Stimulated activated CD8-positive, alpha-beta memory T cell treated with anti-CD3 and anti-CD28 coated beads, Interleukin-7, amount 100 ng/mL, for 4 hours (primary cell): ENCODE measurements at places on chromosomes 3 and 15.

DNA sequence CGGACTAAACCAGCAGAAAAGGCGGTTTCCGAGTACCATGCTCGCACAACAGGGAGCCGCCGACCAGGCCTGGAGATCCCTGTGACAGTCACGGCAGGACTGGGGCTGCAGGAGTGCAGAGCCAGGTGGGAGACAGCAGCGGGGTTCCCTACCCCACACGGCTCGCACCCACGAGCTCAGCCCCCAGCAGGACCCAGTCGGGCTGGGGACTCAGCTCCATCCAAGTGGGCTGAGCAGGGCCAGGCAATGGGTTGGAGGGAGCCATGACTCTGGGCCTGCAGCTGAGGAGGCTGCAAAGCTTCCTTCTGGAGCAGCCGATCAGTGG is 15.8 kb downstream of the XXYLT1 start:
- DNase-seq = no peak

- DNase-seq = no peak
Observed at GRCh38 chr15:83695901-83696425, 42.0 kb downstream of the ADAMTSL3 start.

DNA sequence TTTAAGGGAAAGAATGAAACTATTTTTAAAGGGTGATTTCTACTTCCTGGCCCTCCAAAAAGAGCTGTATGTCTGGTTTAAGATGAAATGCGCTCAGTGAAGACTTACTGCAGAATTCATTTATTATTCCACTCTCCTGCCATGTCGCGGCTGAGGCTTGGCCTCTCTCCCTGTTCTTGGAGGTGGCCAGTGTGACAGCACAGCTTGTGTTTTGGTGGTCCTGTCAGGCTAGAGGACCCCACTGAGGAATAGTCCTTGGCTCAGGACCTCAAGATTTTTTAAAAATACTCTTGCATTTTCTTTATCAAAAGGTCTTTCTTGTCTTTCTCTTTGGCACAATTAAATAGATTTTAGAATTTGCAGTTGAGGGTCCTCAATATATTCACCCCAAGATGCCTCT is 384.4 kb downstream of the LRTM1 start:
- DNase-seq = no peak

GRCh38 chr3:138459619-138460535 is 25.5 kb downstream of the ESYT3 start:
- no peak for DNase-seq

DNA sequence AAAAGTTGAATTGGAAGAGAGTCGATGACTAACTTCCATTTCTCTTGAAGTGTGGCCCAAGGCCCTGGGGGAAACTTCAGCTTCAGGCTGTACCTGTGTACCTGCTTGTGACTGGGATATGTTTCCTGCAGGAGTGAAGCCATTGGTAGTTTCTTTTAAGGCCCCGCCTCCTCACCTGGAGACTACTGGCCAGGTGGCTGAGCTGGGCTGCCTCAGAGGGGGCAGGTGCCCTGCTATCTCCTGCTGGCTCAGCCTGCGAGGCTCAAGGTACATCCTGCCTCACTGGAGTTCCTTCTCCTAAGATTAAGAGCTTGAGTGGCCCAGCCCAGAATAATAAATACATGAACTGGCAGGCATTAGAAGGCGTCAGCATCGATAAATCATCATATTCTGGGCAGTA is 121.6 kb upstream of the ROPN1 start:
- no peak for DNase-seq

- DNase-seq = no peak
Observed at GRCh38 chr3:40079203-40079846, 230.2 kb upstream of the EIF1B start.

DNA sequence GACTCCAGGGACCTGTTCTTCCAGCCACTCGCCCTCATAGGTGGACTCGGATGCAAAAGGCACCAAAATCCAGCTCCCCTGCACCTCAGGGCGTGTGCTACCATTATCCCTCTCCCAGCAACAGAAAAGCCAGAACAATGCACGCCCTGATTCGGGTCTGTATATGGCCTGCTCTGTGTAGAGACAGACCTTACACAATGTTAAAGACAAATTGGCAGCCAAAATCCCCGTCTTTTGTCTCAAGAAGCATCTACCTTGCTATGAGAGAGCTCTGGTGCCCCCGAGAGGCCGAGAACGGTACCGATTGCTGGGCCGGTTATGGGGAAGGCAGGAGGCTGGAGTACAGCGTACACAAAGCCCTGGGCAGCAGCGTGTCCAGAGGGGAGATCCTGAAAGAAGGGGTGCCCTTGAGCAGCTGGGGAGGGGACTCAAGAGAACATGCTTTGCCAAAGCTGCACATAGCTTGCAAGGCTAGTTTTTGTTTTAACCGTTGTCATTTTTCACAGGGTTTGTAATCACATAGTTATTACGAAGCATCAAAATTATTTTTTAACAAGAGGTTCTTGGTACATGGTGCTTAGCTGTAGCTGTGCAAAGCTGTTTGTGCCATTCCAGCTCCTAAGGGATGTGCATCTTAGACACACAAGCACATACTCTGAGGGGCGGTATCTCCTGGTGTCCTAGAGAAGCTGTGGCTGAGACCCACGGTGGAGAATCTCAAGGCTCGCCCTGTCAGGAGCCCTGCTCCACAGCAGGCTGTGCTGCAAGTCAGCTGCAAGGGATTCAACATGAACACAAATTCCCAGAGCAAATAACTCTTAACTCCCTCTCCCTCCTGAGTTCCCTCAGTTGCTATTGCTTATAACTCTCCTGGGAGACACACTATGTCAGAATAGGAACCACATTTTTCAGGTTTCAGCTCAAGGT is 461.5 kb upstream of the PPP2R3A start:
- no peak for DNase-seq

DNA sequence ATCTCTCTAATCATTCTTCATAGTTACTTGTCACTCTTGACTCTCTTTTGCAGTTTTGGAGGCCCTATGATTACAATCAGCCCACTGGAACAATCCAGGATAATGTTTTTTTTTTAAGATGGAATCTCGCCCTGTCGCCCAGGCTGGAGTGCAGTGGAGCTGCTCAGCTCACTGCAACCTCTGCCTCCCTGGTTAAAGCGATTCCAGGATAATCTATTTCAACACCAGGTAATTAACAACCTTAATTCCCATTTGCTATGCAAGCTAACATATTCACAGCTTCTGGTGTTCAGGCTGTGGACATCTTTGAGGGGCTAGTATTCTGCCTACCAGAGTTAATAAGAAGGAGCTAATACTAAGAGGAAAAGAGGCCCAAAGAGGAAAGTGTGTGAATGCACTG is 1.1 kb upstream of the BLOC1S6 start:
- no peak for DNase-seq

DNA sequence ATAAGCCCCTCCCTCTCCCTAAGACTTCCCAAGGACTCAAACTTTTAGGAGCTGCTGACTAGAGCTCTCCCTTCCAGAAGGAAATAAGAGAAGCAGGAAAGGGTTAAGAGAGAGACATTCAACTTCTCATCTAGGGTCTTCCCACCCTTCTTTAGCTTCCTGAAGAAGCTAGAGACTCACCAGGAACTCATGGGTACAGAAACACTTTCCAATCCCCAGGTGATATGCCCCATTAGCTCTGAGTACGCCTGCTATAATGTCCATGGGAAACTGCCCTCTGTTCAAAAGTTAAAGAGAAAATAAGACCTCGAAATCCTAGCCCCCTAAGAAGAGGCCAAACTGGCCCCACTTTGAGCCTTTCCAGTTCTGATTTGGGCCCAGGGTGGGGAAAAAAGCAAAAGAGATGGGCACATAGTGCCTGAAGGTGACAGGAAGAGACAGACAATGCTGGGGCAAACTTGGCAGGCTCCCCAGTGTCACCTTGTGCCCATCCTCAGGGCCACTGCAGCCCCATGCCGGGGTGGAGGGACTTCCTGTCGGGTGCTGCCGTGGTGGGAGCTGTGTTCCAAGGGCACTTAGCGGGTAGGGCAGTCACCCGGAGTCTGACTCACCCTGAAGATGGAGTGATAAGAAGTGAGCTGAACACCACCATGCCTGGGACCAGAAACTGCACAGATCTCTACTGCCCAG is 29.5 kb downstream of the CCDC12 start:
- DNase-seq = peak; percentile 67

DNA sequence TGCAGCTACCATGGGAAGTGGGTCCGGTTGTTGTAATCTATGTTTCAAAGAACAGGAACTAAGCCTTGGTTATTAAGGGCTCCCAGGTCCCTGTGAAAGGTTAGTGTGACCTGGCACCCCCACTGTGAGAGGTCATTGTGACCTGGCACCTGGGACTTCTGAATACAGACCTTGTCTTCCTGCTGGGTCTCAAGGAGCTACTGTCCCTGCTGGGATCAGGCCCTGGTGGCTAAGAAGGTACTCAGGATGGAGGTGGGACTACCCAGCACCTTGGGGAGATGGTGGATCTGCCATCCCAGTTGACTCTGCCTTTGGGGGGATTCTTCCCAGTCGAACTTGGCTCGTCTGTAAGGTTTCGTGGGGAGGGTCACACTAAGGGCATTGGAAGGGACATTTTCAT is 10.3 kb upstream of the SLCO2A1 start:
- DNase-seq = no peak

- DNase-seq = no peak
Observed at GRCh38 chr3:42756681-42757213, 16.3 kb downstream of the CCDC13 start.

DNA sequence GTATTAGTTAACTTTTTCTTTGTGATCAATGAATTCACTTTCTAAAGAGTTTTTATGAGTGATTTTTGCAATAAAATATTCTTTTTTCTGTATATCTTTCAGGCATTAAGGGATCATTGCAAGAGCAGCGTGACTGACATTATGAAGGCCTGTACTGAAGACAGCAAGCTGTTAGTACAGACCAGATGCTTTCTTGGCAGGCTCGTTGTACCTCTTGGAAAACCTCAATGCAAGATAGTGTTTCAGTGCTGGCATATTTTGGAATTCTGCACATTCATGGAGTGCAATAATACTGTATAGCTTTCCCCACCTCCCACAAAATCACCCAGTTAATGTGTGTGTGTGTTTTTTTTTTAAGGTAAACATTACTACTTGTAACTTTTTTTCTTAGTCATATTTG is 24.4 kb downstream of the SELENOT start:
- DNase-seq = no peak

GRCh38 chr3:122263058-122263457 is 62.0 kb upstream of the CSTA start:
- DNase-seq = no peak

DNA sequence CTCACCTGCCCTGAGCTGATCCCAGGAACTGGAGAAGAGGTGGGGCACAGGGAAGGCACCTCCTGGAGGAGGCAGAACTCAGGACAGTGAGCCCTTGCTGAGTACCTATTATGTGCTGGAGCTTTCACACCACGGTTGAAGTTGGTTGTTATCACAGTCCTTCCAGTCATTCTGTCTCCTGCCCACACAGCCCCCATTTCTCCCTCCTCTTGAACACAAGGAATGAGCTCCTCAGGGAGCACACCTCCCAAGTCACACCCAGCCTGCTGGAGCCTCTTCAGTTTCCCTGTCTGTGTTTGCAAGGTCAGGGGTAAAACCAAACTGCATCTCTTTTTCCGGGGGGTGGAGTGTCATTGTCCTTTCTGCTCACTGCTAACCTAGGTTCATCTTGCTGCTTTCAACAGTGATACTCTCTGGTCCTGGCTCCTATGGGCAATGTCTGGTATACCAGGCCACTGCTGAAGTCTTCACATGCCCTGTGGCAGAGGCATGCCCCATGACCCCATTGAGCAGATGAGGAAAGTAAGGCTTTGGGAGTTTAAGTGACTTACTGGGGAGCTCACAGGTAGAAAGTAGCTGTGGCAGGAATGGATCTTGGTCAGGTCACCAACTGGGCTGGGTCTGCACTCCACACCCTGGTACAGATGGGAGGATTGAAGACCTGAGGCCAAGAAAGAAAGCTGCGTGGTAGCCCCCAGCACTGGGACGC is 30.0 kb downstream of the C3orf18 start:
- no peak for DNase-seq

- DNase-seq = no peak
Observed at GRCh38 chr15:92677999-92678398, 22.4 kb upstream of the FAM174B start.

DNA sequence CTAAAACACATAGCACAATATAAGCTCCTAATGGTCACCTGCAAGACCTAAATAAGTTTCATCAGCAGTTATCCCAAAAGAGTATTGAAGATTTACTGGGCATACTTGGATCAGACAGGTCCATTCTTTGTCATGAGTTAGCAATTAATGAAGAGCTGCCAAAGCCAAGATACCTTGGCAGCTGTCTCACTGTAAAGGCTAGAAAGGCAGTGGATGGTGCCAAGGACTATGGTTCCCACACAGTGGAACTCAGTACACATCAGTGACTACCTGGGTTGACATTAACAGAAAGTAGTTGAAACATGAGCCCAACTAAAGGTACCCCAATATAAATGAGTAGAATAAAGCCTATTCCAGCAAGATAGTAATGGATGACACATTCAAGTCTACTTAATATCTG is 41.1 kb upstream of the TMCO5A start:
- no peak for DNase-seq
